Upper lobe of right lung (tissue), 1 donor: ENCODE measurements at places on chromosomes 5 and 9.

- DNase-seq = no peak
These were observed 47.7 kb downstream of the CNTRL start for GRCh38 chr9:121122246-121123032.

DNA sequence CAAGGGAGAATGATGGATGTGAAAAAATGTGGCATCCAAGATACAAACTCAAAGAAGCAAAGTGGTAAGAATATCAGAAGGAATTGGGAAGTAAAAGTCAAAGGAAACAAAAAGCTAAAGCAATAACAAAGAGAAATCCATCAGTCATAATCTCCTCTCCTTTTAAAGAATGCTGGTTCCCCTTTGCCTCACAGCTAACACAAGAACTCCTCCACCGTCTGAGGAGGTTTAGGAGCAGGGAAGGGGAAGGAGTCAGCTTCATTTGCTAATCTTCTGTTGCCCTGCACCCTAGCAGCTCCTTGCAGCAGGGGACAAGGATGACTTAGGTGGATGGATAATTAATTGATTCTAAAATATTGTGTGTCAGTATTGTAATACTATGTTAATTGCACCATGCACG lies 16.4 kb downstream of the CD274 start:
- no peak for DNase-seq

- no peak for DNase-seq
These were observed 12.5 kb upstream of the WNK2 start for GRCh38 chr9:93171261-93171990.

GRCh38 chr9:126032135-126032534 lies 285.0 kb downstream of the PBX3 start:
- DNase-seq = no peak

DNA sequence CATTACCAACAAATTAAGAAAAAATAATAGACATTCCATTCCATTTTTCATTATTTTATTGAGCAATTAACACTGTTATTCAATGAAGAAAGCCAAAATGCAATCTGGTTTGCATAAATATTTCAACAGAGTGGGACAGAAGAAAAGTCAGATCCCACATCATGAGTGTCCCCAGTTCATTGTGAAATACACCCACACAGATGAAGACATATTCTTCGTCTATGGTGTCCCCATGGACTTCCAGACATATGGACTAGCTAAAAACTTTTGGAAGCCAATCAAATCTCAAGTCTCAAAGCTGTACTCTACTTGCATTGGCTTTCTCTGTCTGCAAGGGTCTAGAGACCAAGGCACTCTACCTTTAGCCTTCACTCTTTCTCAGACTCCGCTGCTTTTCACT lies 194.3 kb downstream of the SEMA5A start:
- no peak for DNase-seq

- DNase-seq = no peak
These were observed 190.3 kb downstream of the WDR70 start for GRCh38 chr5:37569466-37569865.

- no peak for DNase-seq
These were observed 106.1 kb upstream of the FBXL17 start for GRCh38 chr5:108487951-108488350.

DNA sequence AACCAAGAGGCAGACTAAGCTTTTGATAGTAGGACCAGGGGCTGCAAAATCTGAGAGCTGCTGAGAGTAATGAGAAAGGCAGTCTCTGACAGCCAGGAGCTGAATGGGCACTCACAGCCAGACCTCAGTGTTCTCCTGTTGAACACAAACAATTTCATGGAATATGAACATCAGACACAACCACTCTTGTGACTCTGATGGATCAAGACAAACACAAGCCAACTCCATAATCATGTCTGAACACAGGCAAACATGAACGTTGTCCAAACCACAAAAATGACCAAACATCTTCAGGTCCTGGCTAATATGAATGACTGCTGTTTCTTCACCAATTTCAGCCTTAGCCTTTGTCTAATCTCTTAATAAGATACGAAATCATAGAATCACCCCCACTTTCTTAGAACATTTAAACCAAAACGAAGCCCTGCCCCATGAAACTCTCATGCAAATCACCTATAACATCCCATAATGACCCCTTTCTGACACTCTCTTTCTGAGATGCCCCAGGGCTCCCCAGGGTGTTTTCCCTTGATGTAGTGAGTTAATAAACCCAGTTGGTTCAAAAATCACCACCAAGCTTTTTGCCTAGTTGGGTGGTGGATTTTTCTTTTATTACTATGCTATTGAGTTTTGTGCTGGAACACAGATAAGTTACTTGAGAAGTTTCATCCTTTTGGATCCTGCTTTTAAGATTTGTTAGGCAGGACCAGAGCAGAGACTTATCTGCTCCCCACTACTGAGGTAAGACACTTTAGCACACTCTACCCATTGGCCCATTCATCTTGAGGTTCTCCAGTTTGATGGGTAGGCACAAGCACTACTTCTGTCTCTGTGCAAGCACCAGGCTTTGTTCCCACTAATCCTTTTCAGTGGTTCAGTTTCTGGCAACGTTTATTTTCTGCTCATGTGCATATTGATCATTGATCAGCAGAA lies 5.9 kb upstream of the ERAP2 start:
- no peak for DNase-seq

- peak; percentile 84 for DNase-seq
These were observed 38.3 kb downstream of the FAM78A start for GRCh38 chr9:131237931-131238401.

DNA sequence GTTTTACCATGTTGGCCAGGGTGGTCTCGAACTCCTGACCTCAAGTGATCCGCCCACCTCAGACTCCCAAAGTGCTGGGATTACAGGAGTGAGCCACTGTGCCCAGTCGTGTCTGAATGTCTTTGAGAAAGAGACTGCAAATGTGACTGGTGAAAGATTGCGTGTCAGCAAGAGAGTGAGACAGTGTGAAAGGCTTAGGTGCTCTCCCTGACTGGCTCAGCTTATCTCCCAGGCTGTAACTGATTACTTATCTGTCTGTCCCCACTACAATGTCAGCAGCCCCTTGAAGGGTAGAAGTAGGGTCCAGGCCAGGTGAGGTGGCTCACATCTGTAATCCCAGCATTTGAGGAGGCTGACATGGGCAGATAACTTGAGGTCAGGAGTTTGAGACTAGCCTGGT lies 3.4 kb upstream of the FGFR4 start:
- DNase-seq = no peak

GRCh38 chr5:124741711-124742496 lies 4.5 kb downstream of the ZNF608 start:
- no peak for DNase-seq

DNA sequence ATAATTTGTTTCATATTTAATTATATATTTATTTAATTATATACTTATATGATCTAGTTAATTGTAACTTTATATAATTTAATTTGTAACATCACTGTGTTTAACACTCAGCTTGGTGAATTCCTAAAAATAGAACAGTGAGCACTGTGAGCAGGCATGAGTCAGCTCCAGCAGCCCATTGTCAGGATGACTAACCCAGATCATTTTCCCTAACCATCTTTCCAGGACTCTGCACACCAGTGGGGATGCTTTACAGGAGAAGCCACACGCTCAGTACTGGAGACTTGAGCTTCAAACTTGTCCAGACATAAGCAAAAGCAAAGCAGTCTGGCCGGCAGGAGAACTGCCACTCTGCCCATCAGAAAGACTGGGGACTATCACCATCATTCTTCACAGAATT lies 446.2 kb upstream of the TRPC7 start:
- no peak for DNase-seq

- no peak for DNase-seq
These were observed 6.9 kb upstream of the SEC16A start for GRCh38 chr9:136489731-136490130.

DNA sequence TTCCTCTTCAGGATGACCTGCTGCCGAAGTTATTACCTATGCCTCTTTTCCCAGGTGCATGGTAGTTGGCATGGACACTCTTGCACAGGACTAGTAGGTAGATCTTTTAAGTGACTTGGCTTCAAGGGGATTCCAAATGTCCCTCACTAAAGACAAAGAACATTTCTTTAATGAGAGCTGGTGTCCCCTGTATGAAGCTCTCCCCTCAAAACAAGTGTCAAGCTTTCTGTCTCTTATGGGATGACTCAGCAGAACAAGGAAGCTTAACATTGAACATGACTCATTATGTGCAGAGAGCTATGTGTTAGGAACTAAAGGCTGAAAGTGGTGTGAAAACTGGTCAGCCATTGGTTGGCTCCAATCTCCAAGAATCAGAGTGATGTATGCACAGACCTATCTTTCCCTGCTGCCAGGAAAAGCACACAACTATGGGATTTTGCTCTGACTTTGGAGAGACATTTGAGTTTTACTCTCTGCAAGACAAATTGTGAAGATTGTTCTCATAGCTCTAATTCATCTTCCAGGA lies 120.5 kb downstream of the PRDM6 start:
- no peak for DNase-seq

GRCh38 chr5:136186796-136187195 lies 6.2 kb downstream of the SMIM32 start:
- DNase-seq = no peak

DNA sequence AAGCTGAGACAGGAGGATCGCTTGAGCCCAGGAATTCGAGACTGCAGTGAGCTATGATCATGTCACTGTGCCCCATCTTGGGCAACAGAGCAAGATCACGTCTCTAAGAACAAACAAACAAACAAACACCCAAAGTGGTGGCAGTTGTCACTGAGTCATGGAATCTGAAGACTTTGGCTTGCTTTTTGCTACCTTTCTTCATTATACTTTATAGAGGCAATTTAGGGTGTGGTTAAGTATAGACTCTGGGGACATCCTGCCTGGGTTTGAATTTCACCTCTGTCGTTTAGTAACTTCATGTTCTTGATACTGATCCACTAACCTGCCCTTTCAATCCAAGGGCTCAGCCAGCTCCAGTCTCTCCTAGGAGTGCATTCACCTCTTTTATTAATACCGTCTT lies 13.0 kb upstream of the HOMER1 start:
- DNase-seq = no peak

DNA sequence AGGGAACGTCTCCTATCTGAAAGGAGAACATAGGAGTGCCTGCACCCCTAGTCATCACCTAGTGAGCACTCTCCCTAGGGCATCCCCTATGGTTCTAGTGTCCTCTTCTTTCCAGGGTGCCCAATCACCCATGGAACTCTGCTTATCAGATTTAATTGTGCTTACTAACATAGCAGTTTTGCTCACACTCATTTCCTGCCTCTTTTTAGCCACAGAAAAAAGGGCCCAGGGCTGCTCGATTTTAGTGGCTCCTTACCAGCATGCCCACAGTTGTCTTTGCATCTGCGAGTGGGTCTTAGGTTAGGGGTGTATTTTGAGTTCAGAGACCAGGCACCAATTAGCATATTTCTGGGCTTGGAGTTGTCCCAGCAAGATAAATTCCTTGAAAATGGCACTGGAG lies 1110.2 kb downstream of the TAF11L14 start:
- DNase-seq = no peak

DNA sequence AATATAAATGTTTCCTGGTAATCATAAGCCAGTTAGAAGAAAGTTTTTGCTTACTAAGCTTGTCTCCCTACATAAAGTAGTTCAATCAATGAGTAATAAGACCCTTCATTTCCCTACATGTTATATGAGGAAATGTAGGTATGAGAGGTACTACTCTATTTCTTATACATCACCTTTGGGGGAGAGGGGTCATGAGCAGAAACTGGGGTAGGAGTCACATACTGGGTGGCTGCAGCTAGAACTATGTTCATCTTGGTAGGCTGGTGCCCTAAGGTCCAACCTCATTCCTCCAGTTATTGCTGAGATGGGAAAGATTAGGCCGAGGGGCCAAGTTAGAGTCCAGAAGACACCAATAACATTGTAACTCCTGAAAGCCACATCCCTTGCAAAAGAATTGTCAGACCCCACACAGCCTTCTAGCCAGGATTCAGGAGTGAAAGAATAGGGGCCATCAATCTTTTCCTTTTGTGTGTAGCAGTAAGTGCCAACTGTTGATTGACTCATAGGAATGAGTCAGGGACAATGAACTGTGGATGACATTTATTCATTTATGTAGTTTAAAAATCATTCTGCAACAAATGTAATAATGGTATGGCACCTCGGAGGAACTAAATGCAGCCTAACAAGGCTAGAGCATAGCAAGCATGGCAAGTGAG lies 21.6 kb upstream of the SREK1 start:
- DNase-seq = no peak

GRCh38 chr5:94524841-94525697 lies 93.3 kb downstream of the KIAA0825 start:
- DNase-seq = no peak

DNA sequence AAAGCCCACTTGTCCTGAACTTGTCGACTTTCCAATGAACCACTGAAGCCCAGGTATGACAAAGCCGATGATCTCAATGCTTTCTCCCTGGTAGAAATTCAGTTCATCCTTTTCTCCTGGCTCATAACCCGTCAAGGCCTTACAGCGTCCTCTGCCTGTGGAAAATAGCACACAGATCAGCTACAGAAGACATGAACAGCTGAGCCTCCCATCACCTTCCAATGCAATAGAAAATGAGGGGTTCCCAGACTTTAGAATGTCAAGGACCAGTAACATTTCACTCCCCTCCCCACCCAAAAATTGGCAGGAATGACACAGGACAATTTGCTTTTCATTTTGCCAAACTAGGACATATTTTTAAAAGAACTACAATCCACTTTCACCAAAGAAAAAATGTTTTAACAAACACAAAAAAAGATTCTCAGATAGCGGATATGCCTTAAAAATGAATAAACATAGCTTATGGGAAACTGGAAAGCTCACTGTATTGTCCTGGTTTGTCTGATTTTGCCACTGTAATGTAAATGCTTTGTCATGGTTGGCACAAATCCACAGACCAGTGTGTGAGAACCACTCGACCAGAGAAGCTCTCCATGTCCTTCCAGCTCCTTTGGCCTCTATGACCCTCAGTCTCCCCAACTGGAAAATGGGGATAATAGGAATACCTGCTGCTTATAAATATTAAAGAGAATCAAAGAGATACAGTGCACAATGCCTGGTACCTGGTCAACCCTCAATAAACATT lies 24.4 kb downstream of the SH3TC2 start:
- DNase-seq = no peak

- no peak for DNase-seq
These were observed 1.7 kb upstream of the ARID3C start for GRCh38 chr9:34630402-34631154.
